SW 1271 (cell line): ENCODE measurements at places on chromosomes 3 and 15.
A peak's percentile ranks its signal among the peaks of the same experiment; 100 is the strongest.

GRCh38 chr15:57509126-57509525, 82.6 kb upstream of the MYZAP start:
- DNase-seq, result no peak

- no peak for DNase-seq
These were observed 3.3 kb downstream of the PKM start for GRCh38 chr15:72227720-72228119.

DNA sequence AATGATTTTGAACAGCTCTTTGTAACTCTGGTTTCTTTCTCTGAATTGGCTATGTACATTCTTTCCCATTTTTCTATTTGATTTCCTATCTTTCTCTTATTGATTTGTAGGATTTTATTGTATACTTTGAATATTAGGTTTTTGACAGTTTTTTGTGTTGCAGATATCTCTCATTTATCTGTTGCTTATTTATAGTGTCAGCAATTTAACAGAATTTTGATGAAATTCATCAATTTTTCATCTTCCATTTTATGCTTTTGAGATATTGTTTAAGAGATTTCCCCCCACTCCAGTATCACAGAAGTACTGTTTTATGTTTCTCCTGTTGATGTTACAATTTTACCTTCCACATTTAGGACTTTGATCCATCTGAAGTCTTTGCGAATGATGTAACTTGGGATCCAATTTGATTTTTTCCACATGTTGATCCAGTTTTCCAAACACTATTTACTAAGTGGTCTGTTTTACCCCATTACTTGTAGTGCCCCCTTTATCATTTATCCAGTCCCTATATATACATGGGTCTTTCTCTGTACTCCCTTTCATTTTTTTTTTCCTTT, 46.1 kb downstream of the XYLB start:
- no peak for DNase-seq

- no peak for DNase-seq
These were observed 117.0 kb downstream of the SMAD6 start for GRCh38 chr15:66819084-66819483.

DNA sequence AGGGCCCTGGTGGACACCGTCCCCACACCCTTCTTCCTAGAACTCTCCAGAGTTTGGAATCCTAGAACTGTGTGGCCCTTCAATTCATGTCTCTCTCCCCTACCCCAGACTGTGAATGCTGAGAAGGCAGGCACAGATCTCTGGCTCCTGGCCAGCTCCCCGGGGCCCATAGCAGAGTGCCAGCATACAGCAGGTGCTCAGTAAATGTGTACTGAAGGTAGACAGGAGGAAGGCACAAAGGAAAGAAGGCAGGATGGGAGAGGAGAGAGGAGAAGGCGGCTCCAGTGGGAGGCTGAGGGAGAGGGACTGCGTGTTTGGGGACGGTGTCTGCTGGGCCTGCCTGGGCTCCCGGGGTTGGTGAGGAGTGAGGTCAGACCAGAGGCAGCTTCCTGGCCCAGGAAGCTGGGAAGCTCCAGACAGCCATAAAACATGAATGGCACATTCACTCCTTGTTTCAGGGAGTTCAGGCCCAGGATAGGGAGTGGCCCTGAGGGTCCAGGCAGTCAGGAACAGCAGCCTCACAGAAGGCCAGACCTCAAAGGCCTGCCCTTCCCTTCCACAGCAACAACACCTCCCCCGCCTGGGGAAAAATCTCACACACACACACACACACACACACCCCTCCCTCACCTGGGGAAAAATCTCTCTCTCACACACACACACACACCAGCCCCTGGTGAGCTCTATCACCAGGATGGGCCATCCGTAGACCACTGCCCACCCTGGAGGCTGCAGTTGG, 137.1 kb upstream of the PRR20G start:
- no peak for DNase-seq

DNA sequence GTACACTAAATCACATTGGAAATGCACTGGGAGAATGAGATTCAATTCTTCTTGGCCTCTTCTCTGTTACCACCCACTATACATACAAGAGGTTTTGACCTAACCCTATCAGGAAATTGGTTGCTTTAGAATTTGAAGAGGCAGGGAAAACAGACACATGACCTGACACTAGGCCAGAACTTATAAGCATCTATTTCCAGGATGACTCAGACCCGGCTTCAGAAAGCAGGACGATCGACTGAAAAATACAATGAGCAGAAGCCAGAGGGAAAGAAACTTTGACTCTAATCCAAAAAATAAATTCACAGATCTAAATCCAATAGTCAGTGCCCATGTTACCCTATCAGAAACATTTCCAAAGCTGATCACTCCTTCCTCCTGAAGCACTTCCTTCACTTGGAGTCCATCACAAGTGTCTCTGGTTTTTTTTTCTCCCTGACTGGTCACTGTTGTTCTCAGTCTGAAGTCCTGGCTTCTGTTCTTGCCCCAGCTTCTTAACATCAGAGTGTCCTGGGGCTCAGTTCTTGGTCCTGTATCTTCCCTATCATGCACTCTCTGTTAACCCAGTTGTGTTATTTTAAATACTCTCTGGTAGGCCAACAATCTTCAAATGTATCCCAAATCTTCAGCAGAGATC, 133.6 kb downstream of the P2RY1 start:
- DNase-seq, result no peak

- no peak for DNase-seq
These were observed 78.7 kb upstream of the PROK2 start for GRCh38 chr3:71863563-71864190.

DNA sequence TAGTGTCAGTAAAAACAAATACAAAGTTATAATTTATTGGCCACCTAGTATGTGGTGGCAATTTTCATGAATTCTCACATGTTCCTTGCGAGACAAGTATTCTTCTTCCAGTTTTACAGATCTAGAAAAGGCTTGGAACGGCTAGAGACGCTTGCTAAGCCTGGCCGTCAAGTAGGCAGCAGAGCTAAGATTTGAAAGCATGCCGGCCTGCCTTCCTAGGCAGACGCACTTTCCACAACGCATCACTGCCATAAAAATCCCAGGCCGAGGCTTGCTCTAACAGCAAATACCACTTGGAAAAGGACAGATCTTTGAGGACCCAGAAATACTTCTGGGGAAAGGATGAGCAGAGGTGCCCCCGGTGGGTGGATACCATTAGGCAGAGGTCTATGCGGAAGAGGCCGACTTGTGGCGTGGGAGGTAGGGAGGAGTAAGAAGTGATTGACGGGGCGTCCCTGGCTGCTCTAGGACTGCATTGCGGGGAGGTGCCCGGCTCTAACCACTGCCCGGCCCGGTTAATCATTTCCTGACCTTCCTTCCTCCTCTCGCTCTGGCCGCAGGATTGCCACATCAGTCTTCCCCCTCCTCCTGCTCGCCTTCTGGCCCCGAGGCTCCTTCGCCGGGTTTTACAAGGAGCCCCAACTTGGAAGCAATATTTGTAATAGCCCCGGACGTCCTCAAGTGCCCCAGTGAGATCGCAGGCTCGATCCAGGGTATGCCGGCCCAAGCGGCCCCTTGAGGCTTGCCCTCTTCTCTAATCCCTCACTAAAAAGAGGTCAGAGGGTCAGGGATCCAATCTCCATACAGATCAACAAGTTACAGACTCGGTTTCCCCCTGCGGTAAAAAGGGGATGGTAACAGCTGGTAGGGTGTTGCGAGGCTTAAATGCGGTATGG, 1.3 kb upstream of the USP3 start:
- DNase-seq, result peak; percentile 82

GRCh38 chr3:18393906-18394305, 31.2 kb downstream of the SATB1 start:
- no peak for DNase-seq

DNA sequence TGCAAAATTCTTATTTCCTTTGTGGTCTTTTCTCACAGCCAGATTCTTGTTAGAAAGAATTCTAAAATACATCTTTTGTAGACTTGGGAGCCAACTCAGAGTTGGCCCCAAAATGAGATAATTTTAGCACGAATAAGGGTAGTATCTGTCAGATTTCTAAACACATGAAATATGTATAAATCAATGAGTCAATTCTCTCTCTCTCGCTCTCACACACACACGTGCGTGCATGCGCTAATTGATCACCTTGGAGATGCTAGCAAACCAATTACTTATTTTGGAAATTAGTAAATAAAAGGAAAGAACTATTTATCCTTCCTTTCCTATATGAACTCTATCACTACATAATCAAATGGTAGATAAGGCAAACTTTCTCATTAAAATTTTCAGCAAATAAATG, 32.9 kb upstream of the PIK3R4 start:
- DNase-seq, result no peak

DNA sequence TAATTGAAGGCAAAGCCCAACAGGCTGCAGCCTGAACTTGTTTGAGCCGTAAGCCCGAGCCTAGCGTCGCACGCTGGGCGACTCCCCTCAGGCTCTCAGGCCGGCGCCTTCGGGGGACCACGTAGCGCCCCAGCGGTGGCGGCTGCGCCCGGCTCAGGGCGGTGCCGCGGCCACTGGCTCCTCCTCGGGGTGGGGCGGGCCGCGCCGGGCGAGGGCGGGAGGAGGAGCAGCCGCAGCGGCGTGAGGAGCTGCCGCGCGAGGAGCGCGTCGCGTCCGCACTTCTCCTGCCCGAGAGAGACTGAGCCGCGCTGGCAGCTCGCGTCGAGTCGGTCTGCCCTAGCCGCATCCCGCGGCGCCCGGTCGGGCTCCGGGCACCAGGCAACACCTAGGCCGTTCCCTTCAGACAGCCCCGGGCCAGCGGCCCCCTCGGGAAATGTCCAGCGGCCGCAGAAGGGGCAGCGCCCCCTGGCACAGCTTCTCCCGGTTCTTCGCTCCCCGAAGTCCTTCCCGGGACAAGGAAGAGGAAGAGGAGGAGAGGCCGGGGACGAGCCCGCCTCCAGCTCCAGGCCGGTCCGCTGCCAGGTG, at the start of gene CRYBG3:
Gene CRYBG3, plus strand, starts transcription at position 238 of the 585 bp plus-strand sequence. Its CDS starts 196 bp downstream, at position 434.
- DNase-seq, result peak; percentile 68

- no peak for DNase-seq
These were observed at the start of gene C3orf85 for GRCh38 chr3:109136523-109136922. TSS of gene C3orf85 (plus strand) at chr3:109136719. CDS start at chr3:109136848, 129 bp downstream.

DNA sequence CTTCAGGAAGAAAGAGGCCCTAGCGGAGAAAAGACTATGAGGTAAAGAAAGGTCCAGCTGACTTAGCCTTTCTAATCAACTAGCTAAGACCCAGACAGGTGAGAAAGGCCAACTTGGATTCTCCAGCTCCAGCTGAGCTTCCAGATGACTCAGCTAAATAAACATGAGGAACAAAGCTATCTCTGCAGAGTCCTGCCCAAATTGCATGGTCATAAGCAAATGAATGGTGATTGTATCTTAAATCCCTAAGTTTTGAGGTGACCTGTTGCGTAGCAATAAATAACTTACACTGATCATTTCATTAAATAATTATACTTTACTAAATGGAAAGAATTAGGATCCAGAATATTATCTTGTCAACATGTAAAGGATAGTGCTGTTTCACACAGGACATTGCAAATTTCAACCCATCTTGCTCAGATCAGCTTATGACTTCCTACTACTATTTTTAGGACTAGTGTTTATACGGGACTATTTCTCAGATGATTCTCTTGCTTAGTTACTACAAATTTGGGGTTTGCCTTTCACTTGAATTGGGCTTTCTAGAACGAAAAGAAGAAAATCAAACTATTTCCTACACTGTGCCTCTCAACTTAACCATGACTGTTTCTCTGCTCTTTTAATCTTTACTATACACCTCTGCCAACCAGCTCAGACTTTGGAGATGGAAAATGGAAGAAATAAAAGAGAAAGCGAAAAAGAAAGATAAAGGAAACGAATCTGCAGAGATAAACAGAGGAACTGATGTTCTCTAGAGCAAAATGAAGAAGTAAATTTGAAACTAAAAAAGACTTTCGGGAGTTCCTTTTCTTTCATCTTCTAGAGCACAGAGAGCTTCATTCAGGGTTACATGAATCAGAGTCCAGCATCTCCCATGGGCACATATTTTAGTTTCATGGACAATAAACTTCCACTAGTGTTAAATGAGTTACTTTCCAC, 6.6 kb upstream of the ADGRG7 start:
- DNase-seq, result no peak

GRCh38 chr3:133384331-133385027, 15.4 kb upstream of the BFSP2 start:
- no peak for DNase-seq
